ENCODE measurements at places on chromosomes 4 and X.

GRCh38 chr4:1022739-1023066, 11.3 kb downstream of the FGFRL1 start:
- DNase-seq = no peak

- no peak for DNase-seq
Observed at GRCh38 chrX:113470166-113470565, 629.5 kb upstream of the AMOT start.

DNA sequence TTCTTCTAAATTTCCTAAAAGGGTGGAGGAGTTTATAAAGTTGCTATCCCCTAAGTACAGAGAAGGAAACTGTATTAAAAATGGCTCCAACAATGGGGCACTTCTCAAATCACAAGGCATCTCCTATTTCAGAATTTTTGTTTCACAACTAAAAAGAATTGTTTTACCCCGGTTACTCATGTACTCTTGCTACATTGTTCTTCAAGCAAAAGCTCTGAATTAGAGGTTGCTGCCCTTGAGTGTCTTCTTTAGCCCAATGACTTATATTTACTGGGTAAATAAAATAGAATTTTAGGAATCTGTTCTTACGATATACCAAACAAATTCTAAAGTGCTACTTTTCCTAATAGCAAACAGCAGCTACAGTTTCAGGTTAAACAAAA, 67.5 kb downstream of the PPEF2 start:
- no peak for DNase-seq

DNA sequence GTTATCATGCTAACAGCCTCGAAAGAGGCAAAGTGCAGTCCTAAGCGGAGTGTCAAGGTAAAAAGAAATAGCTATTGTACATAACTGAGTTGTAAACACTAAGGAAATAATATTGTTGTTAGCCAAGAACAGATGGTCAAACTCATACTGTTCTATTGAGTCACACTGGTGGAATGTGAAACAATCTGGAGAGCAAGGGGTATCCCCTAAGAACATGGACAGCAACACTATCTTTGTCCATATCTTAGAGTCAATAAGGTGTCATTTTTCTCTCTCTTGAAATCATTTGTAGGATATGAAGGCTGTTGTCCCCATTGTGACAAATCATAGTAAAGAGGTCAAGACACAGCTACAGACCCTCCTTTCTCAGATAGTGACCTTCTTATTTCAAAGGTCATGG, 4.5 kb upstream of the PDGFC start:
- DNase-seq = no peak

DNA sequence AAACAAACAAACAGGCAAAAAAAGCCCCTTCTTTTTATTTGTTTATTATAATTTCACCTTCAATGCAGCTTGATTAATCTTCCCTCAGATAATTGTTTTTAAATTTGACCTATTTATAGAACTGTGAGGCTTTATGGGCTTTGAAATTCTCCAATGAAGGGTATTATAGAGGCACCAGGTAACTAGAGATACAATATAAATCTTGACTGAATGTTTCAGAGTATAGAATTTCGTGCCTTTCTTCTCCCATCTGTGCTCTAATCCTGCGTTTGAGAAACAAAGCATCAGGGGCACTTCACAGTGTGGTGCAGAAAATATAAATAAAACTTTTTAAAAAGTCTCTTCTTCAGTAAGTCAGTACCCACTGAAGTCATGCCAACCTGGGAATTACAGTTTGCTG, 120.9 kb downstream of the ANKRD50 start:
- DNase-seq = no peak

DNA sequence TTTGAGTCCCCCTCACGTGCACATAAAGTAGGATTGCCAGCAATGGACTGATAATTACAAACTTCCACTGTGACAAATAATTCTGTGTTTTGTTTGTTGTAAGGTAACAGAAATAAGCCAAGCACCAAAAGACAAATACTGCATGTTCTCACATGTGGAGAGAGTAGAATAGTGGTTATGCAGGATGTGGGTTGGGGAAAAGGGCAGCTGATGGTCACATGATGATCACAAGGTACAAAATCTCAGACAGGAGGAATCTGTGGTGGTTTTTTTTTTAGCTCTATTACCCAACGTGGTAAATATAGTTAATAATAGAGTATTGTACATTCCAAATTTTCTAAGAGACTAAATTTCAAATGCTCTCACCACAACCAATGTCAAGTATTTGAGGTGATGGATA, 182.3 kb downstream of the BANK1 start:
- DNase-seq = no peak

- DNase-seq = no peak
Observed at GRCh38 chr4:76723373-76723772, 174.6 kb downstream of the SOWAHB start.

DNA sequence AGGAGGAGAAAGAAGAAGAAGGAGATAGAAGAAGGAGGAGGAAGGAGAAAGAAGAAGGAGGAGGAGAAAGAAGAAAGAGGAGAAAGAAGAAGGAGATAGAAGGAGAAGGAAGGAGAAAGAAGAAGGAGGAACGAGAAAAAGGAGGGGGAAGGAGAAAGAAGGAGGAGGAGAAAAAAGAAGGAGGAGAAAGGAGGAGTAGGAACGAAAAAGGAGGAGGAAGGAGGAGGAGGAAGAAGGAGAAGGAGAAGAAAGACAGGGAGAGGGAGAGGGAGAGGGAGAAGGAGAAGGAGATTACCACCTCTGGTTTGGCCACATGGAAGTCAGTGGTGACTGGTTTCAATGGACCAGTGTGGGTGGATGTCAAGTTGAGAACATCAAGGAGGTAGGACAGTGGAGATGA, 50.0 kb upstream of the VEGFD start:
- DNase-seq = no peak

DNA sequence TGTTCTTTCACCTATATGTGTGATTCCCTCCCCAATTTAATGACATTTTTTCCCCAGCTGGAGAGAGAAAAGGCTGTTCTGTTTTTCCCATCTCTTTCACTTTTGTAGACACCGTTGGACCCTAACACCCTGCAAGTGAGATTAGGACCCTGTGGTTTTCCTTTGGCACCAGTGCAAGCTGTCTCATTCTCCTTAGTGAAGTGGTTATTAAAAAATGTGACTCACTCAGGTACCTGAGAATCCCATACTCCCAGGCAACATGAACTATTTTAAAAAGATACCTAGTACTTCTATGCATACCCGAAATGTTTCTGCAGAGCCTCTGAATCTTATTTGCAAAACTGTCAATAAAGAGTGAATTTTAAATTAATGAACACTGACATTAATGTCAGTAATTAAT, 175.7 kb upstream of the TBC1D9 start:
- no peak for DNase-seq

DNA sequence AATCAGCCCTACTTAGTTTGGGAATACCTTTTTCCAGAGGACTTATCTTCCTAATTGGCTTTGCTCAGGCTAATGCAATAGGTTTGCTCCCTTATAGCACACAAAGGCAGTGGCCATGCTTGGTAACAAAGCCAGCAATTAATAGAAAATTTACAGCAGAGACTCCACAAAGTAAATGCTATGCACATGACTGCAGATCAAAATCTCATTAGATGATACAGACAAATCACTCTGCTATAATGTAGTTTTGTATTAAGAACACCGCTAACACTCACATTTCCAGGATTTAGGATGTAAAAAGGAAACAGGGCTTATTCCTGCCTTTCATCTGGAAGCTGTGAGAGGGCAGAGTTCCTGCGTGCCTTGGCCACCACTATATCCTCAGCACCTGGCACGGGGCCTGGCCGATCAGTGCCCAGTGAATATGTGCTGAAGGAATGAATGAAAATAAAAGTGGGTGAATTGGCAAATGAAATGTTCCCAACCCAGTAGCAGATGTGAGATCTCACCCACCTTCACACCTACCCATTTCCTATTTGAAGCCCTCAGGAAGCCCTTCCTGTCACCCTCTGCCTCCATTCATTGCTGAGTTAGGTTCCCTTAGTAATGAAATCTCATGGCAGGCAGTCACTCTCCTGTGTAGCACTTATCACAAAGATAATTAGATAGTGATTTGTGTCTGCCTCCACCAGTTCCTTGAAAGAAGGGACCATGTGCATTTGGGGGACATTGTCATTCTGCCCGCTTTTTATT, 5.1 kb downstream of the SEPTIN6 start:
- DNase-seq = no peak

DNA sequence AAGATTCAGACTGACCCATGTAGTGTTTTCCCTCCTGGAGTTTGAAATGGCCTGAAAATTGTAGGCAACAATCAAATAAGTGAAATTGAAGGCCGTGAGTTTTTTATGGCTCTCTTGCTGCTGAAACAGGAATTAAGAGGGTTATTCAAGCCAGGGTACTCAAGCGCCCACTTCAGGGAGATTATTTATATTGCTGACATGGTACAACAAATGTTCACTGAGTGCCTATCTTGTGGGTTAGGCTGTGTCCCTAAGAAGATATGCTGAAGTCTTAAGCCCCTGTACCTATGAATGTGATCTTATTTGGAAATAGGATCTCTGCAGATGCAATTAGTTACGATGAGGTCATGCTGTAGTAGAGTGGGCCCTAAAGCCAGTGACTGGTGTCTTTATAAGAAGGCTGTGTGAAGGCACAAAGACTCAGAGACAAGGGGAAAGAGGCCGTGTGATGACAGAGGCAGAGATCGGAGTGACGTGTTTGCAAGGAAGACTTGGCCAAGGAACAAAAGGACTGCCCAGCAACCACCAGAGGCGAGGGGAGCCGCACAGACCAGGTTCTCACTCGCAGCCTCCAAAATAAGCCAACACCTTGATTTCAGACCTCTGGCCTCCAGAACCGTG, 72.9 kb downstream of the MED28 start:
- no peak for DNase-seq

GRCh38 chrX:96098471-96098870, 586.2 kb upstream of the DIAPH2 start:
- no peak for DNase-seq

- DNase-seq = no peak
Observed at GRCh38 chr4:28167411-28167810, 1306.8 kb downstream of the STIM2 start.

DNA sequence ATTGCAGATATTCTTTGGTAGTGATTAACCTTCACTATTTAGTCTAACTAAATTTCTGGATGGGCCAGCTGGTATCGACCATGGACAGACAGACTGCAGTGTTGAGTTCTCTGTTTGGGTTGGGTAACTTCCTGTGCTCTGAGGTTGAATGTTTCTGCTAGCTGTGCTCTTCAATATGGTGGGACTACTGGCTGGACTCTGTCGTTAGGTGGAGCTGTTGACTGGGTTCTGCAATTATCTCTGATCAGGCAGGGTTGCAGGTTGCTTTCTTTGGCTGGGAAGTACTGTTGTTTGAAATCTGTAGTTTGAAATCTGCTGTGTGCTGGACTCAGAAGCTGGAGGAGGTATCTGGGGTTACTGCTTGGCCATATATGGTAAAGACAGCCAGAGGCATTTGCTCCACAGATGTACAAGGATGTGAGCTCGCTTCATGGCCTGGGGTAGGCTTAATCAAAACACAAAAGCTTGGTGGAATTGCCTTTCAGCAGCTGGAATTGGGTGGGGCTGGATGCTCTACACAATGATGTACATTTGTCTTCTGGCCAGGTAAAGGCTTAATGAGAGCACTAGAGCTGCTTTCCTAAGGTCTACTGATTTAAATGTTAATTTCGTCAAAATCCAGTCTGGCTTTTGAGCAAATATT, 1472.0 kb downstream of the FAM133A start:
- peak; percentile 2 for DNase-seq

GRCh38 chr4:128727658-128728057, 81.8 kb upstream of the JADE1 start:
- no peak for DNase-seq

DNA sequence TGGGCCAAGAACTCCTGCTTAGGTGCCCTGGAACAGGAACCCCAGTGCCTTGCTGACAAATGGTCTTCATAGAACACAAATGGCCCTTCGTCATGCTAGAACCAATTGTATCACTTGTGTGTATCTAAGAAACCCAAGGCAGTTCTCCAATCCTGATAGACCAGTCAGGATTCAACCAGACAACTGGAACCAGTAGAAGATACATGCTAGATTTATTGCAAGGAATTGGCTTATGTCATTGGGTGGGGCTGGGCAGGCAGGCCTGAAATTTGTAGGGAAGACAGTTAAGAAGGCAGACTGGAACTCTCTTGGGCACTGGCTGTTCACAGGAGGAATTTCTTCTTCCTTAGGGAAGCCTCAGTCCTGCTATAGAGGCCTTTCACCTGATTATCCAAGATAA, 17.0 kb upstream of the TBL1X start:
- no peak for DNase-seq

GRCh38 chrX:36957425-36958328, 50.5 kb upstream of the FAM47C start:
- DNase-seq = no peak

GRCh38 chrX:23945206-23945605, 37.4 kb downstream of the CXorf58 start:
- DNase-seq = no peak
